ENCODE measurements at places on chromosomes 1 and 21.

- DNase-seq, result no peak
These were observed 91.9 kb downstream of the RAVER2 start for GRCh38 chr1:64836802-64837201.

DNA sequence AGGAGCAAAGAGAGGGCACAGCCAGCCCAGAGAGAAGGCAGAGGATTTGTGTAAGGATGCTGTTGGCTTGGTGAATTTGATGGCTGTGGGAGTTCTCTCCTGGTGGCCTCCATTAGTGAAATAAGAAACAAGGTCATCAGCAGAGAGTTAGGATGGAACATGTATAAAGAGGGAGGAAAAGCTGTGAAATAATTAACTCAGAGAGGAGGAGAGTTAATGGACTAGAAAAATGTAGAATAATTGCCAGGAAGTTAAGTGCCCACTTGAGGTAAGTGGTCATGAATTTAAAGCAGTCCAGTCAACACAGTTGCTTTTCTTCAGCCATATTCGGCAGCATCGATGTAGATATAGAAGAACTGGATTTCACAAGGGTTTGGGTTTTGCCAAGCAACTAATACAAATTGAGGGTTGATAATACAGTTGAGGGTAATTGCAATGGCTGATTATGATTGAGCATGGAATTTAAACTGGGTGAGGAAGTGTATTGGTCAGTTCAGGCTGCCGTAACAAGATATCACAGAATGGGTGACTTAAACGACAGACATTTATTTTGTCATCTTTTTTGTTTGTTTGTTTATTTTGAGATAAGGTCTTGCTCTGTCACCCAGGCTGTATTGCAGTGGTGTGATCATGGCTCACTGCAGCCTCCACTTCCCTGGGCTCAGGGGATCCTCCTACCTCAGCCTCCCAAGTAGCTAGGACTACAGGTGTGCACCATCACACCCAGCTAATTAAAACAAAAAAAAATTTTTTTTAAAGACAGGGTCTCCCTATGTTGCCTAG, 31.7 kb upstream of the KLF17 start:
- no peak for DNase-seq

GRCh38 chr1:1178794-1179331, 5.2 kb downstream of the TTLL10 start:
- no peak for DNase-seq

- DNase-seq, result no peak
These were observed 884 bp downstream of the LHX4 start for GRCh38 chr1:180230791-180231505.

DNA sequence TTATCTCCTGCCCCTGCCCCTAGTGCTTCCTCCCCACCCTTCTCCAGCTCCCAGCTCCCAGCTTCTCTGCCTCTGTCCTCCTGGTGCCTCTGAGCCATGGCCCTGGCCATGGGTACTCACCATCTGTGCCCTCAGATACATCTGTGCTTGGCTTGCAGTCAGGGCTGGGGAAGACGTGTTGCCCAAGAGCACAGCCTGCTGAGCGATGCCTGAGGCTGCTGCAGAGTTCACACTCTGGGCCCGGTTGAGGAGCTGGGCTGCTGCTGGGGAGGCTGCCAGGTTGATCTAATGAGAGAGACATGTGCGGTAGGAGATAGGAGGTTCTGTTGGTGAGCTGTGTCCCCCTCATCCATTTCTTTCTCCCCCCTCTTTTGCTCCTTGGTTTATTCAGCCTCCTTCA, 49.4 kb upstream of the A3GALT2 start:
- no peak for DNase-seq

All from mucosa of gallbladder (tissue), 1 donor.